WTC11 (cell line): ENCODE measurements at places on chromosomes 12 and 14. TPM values are rescaled to one million over a fixed set of nuclear protein-coding genes. Genes with fewer than 3 reads are reported as not detected.

DNA sequence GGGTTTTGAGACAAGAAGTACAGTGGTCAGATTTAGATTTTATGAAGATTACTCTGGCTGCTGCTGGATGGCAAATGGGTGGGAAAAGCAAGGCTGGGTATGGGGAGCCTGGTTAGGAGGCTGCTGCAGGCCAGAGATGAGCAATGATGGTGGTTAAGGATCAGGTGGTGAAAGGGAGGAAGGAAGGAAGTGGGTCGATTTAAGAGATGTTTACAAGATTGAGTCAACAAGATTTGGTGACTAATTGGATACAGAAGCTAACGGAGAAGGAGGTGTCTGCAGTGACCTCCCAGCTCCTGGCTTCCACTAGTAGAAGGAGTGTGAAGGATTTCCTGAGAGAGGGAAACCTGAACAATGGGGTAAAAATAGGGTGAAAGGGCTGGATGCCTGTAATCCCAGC is 18.7 kb downstream of the NOS1 start:
- no peak for DNase-seq

Gene HSP90AA1
- total RNA-seq: 808 to 842 TPM (median 832 TPM) in 3 replicates

DNA sequence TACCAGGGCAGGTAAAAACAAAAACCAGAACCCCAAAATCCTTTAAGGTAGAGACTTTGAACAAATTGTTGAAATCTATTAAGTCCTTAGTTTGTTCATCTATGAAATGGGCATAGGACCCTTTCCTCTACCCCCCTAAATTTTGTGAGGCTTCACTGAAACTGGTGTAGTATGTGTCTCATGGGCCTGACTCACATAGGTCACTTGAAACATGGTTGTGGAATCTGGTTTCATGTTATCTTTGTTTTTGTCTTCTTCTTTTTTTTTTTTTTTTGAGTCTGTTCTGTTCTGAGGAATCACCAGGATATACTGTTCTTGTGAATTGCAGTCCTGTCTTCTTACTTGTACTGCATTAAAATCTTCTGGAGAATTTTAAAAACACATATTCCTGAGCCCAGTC is 202.2 kb downstream of the KTN1 start:
- DNase-seq: no peak

Gene CBLN3
- 0.94 to 2.1 TPM (median 1.5 TPM) in 3 replicates for total RNA-seq

Gene DPY19L2
- total RNA-seq: 3.1 to 3.4 TPM (median 3.3 TPM) in 3 replicates

GRCh38 chr12:49797449-49797776 is 30.8 kb downstream of the NCKAP5L start:
- DNase-seq: no peak

DNA sequence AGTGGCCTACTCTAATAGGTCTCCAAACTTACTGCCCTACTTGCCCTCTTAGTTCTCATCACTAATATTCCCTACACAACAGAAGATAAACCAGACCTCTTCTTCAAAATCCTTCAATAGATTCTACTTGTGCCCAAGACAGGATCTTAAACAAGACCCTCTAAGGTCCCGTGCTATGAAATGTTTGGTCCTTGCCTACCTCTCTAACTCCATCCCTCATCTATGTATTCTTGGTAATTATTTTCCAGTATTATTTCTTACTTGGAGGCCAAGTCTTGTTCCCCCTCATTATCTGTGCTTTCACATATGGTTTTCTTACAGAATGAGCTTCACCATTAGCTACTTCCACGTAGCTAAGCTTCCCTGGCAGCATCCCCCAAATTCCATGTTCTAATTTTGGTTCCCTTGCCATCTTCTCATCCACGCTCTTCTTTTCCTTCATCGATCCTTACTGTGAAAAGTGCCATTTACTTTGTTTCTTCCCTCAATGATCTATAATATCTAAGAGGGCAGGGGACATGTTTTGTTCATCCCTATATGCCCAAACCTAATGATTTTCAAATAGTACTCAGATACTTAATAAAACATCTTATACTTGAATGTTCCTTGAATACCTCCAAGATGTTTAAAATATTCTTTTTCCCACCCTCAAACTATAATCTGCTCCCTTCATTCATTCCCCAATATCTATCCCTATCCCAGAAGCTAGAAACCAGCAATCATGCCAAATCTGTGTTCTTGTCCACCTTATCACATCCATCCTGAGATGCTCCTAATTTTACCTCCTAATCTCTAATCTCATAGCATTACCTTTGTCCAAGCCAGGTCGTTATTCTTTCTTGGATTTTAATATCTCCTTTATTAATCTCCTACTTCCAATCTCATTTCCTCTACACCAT is 10.1 kb downstream of the HNRNPC start:
- DNase-seq: no peak

Gene RASSF8
- total RNA-seq: 40.2 to 48.6 TPM (median 42.3 TPM) in 3 replicates

DNA sequence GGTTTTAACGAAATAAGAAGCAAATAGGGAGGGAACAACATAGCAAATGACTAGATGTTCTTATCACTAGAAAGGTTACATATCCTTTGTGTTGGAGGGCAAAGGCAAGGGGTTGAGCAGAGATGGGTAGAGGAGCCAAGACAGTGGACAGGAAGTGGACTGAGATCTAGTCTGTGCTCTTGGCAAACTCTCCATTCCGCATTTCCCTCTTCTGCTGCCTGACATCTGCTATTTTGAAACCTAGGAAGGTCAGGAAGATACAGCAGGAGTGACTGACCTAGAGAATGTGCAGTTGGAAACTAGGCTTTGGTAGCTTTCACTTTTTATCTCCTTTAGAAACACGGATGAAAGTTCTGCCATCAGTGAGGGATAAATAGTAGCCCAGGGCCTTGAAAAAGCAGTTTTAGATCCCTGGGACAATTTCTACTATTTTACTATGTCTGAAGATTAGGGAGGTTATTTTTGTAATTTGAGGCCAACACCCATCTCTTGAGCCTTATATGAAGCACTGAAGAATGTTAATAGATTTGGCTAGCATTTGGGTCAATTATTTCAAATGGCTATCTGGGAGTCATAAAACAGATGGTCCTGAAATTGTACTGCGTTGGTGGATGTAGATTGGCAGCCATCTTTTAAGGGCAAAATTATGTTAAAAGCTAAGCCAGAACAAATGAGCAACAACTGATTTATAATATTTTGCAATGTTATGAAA is 410.3 kb downstream of the PCNX1 start:
- no peak for DNase-seq

Gene GPR68
- total RNA-seq: 0.21 to 0.28 TPM (median 0.27 TPM) in 3 replicates
